Neuronal stem cell (in vitro differentiated cells): ENCODE measurements at places on chromosomes 16 and 17.
A peak's percentile ranks its signal among the peaks of the same experiment; 100 is the strongest.

DNA sequence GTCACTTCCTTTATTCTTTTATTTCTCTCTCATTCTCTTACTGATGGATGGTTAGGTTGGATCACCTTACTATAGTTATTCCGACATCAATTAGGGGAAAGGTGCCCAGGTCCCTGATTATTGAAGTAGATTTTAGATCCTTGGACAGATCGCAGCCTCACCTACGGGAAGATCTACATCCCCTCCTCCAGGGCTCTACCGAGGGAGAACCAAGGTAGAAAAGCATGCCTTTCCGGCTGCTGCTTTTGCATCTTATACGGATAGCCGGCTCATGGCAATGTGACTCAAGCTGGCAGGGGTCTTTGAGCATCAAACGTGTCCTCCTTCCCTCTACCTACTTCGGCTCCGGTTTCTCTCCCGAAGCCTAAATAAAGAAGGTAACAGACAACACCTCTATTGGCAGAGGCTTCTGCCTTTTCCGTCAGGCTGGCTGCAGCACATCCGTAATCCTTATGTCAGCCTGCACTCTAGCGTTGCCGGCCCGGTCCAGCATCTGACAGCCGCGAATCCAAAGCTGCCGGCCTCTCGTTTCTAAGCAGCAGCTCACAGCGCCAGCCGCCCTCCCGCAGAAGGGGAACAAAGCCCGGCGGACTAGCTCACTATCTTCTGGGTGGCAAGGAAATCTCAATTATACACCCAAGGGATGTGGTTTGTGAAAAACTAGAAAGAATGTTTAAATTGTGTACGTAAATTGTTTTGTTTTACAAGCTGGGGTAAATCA lies 46.9 kb downstream of the IRX6 start:
- peak; percentile 51 for DNase-seq

DNA sequence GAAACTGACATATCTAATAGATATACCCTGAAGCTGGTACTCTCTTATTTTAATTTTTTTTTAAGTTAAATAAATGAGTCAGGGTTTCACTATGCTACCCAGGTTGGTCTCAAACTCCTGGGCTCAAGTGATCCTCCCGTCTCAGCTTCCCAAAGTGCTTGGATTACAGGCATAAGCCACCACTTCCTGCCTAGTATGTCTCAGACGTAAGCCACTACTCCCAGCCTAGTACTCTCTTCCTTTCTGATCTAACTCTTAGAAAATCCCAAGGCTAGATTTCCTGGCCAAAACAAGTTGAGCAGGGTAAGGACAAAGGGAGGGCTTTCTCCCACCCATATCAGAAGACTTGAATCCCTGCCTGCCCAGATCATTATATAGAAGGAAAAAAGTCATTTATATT lies 33.7 kb downstream of the HOXB1 start:
- no peak for DNase-seq

- DNase-seq = peak; percentile 84
Observed at GRCh38 chr17:74763565-74764387, 12.4 kb downstream of the NAT9 start.

DNA sequence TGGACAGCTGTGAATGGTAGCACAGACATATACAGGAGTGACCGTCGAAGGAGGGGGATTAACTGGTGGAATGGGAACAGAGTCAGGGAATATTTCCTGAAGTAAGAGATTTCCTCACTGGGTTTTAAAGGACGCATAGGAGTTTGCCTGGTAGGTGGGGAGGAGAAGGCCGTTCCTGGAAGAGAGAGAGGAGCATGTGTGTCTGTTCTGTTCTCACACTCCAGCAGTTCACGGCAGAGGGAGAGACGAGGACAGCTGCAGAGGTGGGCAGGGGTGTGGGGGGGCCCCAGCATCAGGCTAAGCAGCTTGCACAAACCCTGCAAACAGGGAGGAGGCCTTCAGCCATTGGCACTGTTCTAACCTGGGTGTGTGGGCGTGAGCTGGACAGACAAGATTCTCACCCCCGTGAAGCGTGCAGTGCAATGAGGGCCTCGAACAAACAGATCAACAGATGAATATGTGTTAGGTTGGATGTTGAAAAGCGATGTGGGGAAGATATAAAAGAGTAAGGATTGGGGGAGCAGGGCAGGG lies 85.3 kb upstream of the GSE1 start:
- no peak for DNase-seq

GRCh38 chr17:57085448-57086068 lies 512 bp downstream of the AKAP1 start:
- DNase-seq = peak; percentile 62

DNA sequence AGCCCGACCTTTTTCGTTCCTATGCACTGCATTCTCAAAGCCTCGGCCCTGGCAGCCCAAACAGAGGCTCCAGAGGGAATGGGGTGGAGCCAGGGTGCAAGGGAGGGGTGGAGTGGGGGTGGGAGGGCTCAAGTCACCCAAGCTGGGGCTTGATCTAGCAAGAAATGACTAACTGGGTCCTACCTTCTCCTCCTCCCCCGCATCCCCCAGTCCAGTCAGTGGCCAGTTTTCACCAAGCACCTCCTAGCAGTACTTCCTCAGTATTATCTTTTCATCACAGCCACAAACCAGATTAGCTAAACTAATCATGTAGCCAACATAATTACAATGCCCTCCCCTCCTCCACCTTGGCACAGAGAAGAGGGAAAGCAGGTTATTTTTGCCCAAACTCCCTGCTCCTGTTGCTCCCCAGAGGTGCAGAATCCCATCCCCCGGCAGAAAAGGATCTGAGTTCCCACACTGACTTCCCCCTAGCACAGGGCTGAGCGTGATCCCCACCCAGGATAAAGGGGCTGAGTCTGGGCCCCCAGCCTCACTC lies 2.2 kb downstream of the JUP start:
- no peak for DNase-seq

- DNase-seq = no peak
Observed at GRCh38 chr16:11309895-11310633, 28.9 kb upstream of the PRM1 start.

GRCh38 chr16:82792693-82793092 lies 165.9 kb downstream of the CDH13 start:
- no peak for DNase-seq

GRCh38 chr17:83025636-83026280 lies 53.7 kb upstream of the METRNL start:
- no peak for DNase-seq

DNA sequence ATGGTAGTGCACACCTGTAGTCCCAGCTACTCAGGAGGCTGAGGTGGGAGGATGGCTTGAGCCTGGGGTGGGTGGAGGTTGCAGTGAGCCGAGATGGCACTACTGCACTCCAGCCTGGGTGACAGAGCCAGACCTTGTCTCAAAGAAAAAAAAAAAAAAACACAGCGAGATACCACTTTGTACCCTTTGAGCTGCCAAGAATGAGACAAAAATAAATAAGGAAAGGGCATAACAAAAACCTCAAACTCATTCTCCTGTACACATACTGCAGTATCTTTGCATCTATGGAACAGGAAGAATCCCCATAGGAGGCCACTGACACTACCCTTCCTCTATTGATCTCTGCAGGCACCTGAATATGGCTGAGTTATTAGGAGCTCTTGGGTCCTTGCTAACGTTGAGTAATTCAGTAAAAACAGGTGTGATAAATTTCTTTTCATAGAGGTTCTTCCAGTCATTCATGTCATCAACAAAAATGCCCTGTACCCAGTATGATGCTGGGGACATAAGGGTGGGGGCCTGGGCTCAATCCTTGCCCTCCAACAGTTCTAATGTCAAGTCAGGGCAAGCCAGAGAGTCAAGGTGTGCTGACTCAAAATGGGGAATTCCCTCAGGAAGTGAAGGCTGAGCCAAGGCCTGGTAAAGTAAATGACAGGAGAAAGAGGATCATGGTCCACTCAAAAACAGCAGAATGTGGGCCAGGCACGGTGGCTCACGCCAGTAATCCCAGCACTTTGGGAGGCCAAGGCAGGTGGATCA lies 26.9 kb downstream of the RANBP10 start:
- DNase-seq = no peak

- no peak for DNase-seq
Observed at GRCh38 chr17:6648181-6648580, 3.2 kb downstream of the MED31 start.

- DNase-seq = no peak
Observed at GRCh38 chr17:5020502-5021023, 14.7 kb downstream of the SLC52A1 start.

DNA sequence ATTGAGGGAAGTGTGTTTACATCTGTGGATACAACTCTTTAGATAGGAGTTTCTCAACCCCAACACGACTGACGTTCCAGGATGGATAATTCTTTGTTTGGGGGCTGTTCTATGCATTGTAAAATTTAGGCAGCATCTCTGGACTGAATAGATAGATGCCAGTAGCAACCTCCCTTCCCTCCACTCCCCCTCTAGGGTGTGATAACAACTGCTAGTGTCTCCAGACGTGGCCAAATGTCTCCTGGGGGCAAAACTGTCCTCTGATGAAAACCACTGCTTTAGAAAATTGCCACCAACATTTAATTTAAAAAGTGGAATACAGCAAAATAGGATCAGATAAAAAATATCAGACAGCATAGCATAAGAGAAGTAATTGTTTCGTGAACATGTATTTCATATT lies 79.9 kb downstream of the HS3ST3A1 start:
- DNase-seq = no peak

- DNase-seq = no peak
Observed at GRCh38 chr16:19138601-19139000, 24.8 kb downstream of the ITPRIPL2 start.

- DNase-seq = peak; percentile 44
Observed at GRCh38 chr17:4599505-4600281, 15.4 kb downstream of the SMTNL2 start.

DNA sequence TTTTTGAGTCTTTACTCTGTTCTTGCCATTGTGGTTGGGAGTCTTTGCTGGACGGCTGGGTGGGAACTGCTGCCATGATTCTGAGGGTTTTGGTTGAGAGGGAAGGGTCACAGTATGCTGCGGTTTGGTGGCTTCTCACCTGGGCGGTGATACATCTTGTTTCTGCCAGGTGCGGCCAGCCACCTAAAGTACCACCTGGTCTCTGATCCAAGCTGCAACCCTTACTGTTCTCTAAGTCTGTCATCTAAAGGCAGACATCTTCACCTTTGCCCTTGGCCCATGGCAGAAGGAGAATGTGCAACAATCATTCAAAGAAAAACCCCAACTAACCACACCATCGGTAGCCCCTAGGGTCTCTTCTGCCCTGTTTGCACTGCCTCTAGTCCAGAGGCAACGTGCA lies 19.6 kb upstream of the MPO start:
- no peak for DNase-seq

GRCh38 chr16:46777804-46778203 lies 29.7 kb upstream of the MYLK3 start:
- DNase-seq = no peak

DNA sequence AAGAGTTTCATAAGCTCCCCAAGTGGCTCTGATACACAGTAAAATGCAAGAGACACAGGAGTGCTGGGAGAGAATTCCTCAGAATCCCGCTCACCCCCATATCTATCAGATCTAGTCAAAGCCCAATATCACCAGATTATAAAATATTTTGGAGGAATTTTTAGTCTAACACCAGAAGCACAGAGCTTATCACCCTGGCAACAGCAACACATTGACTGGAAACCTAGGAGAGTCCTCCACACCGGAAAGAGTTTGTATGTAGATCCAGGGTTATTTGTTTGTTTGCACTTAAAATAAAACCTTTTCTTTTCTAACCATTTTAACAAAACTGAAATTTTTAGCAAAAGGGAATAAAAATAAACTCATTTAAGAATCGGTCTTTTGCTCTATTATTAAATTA lies 7.2 kb downstream of the SOX9 start:
- DNase-seq = no peak

GRCh38 chr17:80832266-80832676 lies 159.4 kb upstream of the CHMP6 start:
- no peak for DNase-seq

- no peak for DNase-seq
Observed at GRCh38 chr16:80366023-80366422, 174.8 kb upstream of the DYNLRB2 start.

GRCh38 chr17:42669977-42670788 lies 6.6 kb downstream of the PLEKHH3 start:
- DNase-seq = no peak

DNA sequence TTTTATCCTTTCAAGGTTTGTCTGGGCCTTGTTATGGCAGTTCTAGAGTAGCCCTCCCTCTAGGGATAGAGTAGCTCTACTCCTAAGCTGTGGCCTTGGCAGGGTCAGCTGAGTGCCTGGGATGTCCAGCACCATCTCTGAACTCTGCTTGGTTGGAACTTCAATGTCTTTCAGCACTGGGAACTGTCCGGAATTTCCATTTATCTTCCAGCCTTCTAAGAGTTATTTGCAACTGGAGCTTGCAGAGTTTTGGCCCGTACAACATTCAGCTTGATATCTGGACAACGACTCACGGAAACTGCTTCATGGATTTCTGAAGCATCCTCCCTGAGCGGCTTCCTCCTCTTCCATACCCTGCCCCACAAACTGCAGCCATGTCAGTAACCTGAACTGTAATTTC lies 22.9 kb downstream of the MMD start:
- no peak for DNase-seq

DNA sequence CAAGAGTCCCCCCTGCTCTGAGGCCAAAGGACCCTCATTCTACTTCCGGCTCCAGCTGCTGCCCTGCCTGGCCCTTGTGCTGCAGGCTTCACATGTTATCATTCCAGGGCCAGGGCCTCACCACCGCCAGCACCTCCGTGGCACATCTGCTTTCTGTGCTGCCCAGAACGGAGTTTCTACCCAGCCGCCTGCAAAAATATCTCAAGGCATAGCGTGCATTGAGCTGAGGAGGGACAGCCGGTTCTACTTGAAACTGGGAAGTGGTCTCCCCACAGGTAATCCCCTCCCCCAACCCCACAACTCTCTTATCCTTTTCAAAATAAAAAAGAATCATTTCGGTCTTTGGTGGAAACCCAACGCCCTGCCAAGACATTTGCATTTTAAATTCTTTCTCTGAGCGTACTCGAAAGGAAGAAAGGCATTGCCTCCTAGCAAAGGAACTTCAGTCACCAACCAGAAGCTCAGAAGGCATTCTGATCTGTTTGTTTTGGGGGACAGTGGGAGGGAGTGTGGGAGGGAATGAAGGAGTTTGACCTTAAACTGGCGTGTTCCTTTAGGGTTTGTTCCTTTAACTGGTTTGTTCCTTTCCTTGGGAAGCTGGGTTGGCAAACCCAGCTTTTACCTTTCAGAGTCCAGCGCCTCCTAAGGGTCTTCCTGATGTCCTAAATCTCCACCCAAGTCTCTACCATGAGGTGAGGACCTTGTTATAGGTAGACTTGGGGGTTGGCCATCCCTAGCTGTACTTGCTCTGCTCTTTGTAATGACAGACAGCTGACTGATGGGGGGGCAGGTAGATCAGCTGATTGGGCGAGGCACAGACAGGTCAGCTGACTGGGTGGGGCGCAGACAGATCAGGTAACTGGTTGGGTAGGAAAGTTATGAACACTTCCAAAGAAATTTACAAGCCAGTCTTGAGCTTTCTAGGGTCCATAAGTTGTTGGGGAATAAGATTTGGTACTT lies 33.4 kb upstream of the PIK3R6 start:
- DNase-seq = no peak
